ENCODE measurements at places on chromosomes 13 and 19.

GRCh38 chr19:49752701-49753100, 10.4 kb downstream of the TSKS start:
- no peak for DNase-seq

- DNase-seq = no peak
Observed at GRCh38 chr13:98099627-98100026, 43.3 kb upstream of the FARP1 start.

- no peak for DNase-seq
Observed at GRCh38 chr13:27797228-27797624, 4.9 kb downstream of the GSX1 start.

- no peak for DNase-seq
Observed at GRCh38 chr19:39200803-39201115, 3.3 kb downstream of the SYCN start.

GRCh38 chr13:93549326-93550005, 322.9 kb downstream of the GPC6 start:
- no peak for DNase-seq

DNA sequence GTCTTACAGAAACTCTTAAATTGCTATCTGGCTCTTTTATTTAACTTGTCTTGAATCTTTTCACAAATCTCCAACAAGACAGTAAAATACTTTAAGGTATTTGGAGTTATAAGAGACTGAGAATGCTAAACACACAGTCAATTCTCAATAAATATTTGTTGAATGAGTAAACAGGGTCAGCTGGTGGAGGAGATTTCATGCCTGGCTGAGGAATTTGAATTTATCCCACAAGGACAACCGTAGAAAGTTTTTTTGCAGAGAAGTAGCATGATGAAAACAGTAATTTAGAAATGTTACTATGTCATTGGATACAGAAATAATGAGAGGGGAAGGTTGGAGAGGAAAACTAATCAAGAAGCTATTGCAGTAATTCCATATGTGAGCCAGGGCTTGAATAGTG, 1223.7 kb downstream of the PCDH17 start:
- DNase-seq = no peak

DNA sequence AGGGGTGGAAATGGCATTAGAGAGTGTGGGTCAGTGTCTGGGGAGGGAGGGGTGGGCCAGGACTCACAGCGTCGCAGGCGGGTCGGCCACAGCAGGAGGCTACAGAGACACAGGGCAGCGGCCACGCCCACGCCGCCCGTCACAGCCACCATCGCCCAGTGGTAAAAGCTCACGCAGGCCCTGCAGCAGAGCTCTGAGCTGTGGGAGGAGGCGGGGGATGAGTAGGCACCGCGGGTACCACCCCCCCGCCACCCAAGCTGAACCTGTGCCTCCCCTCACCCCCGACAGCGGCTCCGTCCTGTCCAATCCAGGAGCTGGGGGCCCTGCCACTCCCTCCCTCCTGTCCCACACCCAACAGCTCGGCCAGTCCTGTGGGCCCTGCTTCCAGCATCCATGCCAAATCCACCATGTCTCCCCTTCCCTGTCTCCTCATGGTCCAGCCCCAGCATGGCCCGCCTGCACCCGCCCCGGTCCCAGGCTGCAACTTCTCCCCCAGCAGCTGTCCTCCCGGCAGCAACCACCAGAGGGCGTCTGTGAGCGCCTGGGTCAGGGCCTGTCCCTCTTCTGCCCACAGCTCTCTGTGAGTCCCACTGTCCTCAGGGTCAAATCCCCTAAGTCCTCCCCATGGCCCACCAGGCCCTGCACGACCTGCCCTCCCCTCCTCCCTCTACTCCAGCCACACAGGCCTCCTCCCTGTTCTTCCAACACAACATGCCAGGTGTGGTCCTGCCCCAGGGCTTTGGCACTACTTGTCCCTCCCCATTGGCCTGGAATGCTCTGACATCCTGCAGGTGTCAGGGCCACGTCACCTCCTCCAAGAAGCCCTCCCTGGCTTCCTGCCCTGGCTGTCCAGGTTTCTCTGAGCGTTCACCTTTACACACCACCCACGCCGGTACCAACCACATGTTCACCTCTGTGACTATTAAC, 6.0 kb downstream of the TEKTIP1 start:
- peak; percentile 78 for DNase-seq

DNA sequence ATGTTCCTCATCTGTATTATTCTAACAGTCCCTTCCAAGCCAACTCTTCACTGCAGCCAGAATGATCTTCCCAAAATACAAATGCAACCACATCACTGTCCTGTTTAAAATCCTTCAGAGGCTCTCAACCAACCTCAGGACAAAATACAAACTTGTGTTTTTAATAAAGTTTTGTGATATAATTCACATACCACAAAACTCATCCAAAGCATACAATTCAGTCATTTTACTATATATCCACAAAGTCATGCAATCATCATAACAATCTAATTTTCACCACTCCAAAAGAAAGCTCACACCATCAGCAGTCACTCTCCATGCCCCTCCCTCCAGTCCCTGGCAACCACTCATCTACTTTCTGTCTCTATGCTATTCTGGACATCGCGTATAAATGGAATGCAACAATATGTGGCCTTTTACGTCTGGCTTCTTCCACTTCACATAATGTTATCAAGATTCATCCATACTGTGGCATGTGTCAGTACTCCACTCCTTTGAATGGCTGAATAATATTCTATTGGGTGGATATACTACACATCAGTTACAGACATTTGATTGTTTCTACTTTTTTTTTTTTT, 81.7 kb upstream of the DOCK9 start:
- DNase-seq = no peak

DNA sequence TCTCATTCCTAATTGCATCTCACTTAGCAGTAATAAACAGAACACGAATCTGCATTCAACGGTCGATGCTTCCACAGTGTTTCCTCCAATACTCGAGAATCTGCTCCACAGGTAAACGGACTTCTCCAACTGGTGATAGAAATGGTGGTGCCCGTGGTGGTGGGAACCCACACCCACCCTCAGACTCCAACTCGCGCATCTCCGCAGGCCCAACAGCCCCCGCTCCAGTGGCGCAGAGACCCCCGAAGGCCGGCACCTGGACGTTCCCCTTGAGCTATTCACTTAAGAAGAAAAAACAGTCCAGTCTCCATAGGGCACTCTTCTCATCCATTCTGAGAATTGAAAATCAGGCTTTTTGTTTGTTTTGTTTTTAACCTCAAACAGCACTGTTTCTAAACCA, 13.8 kb upstream of the RASA3 start:
- no peak for DNase-seq

DNA sequence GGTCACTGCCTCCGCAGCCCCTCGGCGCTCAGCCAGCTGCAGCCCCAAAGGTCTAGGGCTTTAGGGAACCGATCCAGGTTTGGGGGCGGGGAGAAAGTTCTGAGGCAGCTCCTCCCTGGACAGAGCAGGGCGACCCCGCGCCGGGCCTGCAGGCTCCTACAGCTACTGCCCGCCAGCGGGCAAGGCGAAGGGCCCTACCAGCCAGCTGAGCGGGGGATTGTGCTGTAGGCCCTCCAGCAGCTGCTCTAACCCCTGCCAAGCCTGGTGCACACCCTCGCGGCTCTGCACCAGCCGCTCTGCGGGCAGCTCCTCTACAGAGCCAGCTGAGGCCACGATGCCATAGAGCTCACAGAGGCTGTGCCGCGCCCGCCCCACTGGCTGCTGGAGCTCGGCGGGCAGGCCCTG, 14.0 kb downstream of the PLIN4 start:
- no peak for DNase-seq

- no peak for DNase-seq
Observed at GRCh38 chr19:13100841-13101589, 1.6 kb downstream of the LYL1 start.

DNA sequence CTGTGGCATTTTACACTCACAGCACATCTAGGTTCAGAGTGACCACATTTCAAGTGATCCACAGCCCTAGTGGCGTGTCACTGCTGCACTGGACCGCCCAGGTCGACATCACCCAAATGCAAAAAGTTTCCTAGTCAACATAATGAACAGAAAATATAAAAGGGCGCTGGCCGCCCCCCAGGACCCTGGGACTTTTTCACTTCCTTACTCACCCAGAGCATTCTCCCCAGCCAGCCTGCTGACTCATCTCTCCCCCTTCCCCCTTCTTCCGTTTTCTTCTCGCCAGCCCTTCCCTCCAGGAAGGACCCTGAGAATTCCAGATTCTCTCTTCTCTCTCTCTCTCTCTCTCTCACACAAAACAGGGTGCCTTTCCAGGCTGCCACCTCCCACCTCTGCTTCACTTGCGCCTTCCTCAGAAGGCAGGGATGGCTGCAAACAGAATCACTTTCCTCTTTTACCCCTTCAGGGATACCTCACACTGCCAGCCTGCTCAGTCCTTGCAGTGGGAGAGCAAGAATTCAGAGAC, 21.0 kb upstream of the GRWD1 start:
- DNase-seq = no peak

DNA sequence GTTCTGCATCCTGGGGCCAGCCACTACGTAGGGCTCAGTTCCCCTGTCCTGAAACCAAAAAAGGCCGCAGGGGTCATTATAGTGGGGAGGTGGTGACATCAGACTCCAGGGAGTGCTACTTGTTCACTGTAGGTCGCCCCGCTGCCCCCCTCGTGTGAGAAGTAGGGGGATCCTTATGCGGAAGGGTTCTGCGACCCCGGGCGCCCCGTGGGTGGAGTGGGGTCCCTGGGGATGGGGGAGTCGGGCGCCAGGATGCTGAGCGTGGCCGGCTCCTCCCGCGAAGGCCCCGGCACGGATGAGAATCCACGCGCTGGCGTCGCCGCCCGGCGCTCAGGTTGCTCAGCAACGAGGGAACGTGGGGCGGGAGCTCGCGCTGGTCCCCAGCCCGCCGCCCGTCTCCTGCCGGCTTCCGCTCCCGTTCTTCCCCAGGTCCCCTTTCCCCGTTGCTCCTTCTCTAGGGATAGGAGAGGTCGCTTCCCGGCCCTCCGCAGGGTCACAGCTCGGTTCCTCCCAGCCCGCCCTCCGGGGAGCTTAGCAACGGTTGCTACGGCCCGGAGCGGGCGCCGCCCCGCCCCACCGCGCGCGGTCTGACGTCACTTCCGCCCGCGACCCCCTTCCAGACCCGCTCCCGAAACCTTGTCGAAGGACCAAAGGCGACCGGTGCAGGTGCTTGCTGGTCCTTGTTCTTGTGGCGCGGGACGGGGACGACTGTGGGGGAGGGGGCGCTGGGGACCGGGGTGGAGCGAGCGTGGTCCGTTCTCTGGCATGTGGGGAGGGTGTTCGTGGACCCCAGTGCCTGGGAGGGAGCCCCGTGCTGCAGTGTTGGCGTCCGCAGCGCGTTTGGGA, at the start of gene NAT14:
NAT14 (plus strand) TSS at position 596 of the 846 bp plus-strand sequence. CDS start 521 bp downstream, outside the sequence.
- DNase-seq = peak; percentile 74

- DNase-seq = no peak
Observed at GRCh38 chr13:60654415-60654814, 257.4 kb downstream of the TDRD3 start.

DNA sequence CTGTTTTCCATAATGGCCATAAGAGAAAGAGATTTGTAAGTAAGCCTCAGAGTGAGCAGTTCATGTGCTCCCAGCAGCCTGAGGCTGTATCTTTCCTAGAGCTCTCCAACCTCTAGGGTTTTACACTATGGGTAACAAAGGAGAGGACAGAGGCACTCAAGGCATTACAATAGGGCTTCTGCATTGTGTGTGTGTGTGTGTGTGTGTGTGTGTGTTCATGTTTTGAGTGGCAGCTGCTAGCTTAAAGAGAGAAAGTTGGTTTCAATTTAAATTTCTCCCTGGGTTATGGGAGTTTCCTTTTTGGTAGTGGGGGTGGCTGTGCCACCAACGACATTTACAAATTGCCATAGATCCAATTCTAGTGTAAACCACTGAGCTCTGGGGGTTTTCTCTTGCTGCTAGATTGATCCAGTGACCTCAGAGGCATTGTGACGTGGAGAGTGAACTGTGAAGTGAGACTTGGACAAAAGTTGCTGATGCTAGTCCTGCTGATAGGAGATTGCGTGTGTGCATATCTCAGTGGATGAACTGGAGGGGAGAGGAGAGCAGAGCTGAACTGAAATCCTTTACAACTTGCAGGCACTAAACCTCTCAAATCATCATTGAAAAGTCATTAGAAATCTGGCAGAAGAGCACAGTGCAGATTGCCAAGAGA, 67.2 kb upstream of the OLFM4 start:
- no peak for DNase-seq

DNA sequence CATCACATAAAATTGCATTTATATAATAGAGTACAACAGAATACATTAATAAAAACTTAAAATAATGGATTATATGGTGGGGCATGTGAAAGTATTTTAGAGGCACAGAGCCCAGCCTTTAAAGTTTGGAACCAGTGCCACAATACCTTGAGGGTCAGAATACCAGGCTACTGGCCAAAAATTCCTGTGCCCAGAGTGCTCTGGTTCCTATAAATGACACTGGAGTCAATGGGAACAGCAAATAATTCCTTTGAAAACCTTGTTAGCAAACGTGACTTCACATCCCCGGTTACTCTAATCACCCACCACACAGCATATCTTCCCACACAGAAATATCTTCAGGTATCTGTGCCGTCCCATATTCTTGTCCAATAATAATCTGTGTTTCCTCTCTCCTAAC, 1242.6 kb downstream of the DIAPH3 start:
- no peak for DNase-seq

- no peak for DNase-seq
Observed at GRCh38 chr19:56124578-56124977, 3.5 kb upstream of the ZNF787 start.

DNA sequence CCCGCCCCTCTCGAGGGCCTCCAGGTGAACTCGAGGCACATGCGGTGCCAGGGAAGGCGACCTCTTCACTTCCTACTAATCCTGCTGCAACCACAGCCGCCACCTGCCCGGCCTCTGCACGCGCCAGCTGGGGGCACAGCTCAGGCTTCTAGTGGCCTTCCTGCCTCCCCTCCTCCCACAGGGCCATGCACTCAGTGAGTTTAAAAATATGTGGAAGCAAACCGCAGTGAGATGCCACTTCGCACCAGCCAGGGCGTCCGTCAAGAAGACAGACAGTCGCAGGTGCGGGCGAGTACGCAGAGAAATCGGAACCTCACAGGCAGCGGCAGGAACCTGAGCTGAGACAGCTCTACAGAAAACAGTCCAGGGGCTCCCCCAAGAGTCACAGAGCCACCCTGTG, 10.4 kb downstream of the LMNB2 start:
- no peak for DNase-seq

DNA sequence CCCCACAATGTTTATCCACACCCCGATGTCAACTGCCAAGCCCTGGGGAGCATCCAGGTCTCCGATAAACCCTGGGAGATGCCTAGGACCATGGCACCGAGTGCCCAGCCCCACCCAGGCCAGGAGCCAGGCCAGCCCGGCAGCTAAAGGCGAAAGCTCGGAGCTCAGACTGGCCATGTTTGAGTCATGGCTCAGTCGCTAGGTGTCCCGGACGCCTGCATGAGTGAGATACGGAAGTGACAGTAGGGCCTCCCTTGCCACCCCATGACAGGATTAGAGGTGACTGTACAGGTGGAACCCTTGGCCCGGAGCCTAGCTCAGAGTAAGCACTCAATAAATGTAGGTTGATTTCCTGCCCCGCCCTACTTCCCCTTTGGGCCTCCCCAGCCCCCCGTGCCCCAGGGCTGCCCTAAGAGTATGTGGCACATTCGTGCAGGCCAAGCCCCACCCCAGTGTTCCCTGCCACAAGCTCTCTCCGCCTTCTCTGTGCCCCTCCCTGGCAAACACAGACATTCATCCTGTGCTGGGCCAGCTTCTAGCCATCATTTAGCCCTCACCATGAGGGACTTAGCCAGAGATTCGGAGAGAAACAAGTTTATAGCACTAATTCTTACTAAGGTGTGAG, 5.8 kb upstream of the TPM4 start:
- peak; percentile 93 for DNase-seq

Measured in CD4-positive, alpha-beta T cell treated with Interleukin-12 subunit alpha and Interleukin-12 subunit beta, for 1 hour (primary cell).